ENCODE measurements at places on chromosomes 16 and 17.

DNA sequence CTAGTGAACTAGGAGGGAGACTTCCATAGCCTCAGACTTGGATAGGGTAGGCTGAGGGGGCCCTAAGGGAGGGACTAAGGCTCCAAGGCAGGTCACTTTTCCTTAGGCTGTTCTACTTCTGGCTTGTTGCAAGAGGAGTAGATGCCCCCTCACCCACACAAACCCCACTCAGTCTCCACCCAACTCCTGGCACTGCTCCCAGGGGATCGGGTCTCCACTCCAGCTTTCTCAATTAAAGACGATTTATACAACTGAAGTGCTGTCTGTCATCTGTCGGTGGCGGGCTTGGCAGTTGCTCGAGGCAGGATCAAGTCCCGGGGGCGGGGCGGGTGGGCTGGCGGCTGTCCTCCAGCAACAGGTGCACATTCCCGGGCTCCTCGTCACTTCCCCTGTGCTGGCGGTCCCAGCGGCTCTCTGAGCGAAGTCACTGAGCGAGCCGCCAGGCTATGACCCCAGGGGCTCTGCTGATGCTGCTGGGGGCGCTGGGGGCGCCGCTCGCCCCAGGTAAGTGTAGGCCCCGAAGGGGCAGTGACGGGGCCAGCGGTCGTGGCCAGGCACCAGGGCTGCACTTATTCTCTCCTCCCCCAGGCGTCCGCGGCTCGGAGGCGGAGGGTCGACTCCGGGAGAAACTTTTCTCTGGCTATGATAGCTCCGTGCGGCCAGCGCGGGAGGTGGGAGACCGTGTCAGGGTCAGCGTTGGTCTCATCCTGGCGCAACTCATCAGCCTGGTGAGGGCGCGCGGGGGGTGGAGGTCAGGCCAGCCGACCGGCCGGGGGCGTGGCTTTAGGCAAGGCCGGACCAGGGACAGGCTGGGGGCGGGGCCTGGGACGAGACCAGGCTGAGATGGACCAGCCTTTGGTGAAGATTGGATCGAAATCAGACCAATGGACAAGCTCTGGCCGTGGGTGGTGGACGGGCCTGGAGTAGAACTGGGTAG is at the start of gene CHRNB1:
Gene CHRNB1 (plus strand): TSS at position 380 of the 937 bp plus-strand sequence. CDS start 67 bp downstream, at position 447.
- DNase-seq, result no peak

GRCh38 chr16:65308506-65308905 is 186.6 kb upstream of the CDH11 start:
- DNase-seq, result no peak

GRCh38 chr17:49629447-49629846 is 48.5 kb downstream of the SPOP start:
- no peak for DNase-seq

DNA sequence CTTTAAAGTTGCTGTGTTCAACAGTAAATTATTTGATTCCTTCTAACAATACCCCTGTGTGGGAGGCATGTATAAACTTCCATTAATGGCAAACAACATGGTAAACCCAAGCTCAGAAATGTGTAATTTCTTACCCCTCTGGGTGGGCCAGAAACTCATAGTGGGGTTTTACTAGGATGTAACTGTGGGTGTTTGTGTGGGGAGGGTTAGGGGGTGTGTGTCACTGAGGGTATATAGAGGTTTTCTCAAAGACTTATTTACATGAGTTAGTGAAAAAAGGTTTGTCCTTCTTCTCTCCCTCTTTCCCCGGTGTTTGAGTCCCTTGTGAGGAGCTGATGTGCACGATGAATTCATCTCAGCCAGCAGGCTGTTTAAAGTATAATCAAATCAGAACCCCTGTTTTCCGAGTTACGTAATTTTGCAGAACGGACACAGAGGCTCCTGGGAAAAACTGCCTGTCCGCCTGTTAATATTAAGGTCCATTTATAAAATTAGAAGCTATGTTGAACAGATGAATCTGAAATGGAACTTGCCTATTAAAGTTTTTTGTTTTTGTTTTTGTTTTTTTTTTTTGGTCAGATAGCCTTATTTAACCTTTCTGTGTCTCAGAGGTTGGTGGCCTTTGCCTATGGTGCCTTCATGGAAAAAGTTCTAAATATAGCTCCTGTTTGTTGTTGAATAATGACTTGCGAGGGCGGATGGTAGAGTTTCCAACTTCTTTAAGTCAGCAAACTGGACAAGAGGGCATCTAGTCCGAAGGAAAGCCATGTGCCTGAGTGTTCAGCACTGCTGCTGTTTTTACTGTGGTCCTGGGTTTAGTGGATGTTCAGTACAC is 73.3 kb downstream of the MSI2 start:
- no peak for DNase-seq

DNA sequence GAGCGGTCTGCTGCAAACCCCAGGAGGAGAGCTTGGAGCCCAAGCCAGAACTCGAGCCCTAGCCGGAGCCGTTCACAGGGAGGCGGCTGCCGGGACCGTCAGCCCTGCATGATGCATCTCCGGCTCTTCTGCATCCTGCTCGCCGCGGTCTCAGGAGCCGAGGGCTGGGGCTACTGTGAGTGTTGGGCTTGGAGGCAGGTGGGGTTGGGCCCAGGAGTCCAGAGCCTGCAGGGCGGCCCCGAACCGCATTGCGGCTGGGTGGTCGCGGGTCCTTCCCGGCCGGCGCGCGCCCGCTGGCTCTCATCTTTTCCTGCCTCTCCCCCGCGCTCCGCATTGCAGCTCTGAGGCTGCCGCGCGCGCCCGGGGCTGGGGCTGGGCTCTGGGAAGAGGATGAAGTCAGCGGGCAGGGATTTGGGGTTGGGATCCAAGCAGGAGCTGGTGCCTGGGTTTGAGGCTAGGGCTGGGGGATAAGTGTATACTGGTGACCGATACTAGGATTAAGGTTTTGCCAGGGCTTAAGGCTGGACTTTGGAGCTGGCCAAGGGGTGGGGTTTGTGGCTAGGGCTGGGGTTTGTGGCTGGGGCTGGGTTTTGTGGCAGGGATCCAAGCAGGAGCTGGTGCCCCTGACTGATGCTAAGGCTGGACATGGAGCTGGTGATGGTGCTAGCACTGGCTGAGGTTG is 532 bp downstream of the CNTNAP1 start:
- no peak for DNase-seq

DNA sequence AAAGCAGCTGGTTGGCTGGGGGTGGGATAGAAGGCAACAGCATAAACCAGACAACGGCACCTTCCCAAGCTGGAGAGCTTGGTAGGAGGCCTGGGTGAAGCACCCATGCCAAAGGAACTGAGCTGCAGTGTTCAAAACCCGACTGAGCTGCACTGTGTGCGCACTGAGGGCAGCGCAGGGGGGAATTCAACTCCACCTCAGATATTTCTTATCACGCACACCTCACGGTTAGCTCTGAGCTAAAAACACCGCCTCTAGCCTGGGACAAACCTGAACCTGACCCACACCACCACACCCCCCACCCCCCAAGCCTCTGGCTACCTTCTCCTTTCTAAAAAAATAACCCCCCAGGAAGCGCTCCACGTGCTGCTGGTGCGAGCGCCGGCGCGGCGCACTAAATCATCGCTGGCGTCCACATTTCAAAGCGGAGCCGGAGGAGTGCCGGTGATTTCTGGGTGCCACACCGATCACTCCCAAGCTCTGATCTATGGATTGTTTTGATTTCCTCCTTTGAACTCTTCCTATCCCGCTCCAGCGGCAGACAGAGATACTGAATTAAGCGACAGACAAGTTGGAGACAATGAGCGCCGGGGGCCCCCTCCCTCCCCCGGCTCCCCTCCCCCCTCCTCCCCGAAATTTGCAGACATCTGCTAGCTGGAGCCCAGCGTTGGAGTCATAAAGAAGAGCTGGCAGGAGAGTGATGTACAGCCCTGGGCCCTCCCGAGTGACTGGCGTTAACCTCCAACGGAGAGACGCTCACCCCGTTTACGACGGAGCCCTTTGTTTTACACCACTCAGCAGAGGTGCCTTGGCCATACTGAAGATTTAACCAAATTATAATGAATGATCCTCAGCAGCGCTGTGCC is 85.0 kb downstream of the NOG start:
- DNase-seq, result no peak

DNA sequence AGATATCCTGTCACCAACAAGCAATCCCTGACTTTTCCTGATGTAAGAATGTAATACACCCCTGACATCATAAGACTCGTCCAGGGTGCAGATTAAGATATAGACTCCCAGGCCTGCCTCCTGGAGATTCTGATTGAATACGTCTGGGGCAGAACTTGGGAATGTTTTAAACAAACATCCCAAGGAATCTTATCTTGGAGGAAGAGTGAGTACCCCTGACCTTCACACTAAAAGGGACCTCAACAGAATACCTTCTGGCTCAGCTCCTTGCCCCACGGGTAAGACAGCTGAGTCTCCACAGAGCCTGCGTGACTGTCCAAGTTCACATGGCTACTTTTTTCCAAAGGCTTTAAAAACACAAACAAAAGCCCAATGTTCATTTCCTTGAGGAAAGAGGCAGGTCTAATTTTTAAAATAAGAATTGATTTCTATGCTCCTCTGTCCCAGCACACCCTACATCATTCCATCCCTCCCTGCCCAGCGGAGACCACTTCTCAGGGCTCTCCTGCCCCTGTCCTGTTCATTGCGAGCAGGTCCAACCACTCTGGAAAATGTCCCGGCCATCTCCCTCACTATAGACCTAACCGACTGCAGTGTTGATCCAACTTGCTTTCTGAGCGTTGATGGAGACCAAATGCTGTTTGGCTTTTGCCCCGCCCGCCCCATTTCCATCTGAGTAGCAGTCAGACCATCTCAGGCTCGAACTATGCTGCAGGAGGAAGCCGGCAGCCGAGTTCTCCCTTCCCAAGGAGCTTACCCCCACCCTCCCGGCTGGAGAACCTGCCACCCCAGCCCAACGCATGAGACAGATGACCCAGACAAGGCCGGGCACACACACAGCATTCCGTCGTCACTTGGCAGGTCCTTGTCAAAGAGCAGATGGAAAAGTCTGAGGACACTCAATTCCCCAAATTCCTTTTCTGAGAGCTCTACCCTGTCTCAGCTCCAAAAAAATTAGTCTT is 44.1 kb upstream of the MYH10 start:
- no peak for DNase-seq

DNA sequence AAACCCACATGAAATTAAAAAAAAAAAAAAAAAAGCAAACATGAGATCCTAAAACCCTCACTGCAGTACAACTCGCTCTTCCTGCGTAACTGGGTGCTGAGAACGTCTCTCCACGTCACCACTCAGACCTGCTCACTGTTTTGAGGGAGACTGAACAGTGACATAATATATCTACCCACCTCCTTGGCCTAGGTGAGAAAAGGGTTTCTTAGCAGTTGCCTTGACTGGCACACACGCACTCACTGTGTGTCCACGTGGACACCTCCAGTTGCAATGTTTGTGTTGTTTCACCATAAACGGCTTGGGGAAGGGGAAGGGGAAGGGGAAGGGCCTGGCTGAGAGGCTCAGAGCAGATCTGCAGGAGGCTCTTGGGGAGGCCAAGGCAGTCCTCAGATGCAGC is 32.0 kb downstream of the FANCA start:
- no peak for DNase-seq

GRCh38 chr16:49473773-49474172 is 100.2 kb downstream of the C16orf78 start:
- DNase-seq, result no peak

- DNase-seq, result no peak
These were observed 9.2 kb downstream of the MMP15 start for GRCh38 chr16:58034774-58035173.

- no peak for DNase-seq
These were observed 21.4 kb downstream of the TTLL6 start for GRCh38 chr17:48795444-48796162.

GRCh38 chr17:1989135-1989534 is 36.0 kb downstream of the RTN4RL1 start:
- no peak for DNase-seq

DNA sequence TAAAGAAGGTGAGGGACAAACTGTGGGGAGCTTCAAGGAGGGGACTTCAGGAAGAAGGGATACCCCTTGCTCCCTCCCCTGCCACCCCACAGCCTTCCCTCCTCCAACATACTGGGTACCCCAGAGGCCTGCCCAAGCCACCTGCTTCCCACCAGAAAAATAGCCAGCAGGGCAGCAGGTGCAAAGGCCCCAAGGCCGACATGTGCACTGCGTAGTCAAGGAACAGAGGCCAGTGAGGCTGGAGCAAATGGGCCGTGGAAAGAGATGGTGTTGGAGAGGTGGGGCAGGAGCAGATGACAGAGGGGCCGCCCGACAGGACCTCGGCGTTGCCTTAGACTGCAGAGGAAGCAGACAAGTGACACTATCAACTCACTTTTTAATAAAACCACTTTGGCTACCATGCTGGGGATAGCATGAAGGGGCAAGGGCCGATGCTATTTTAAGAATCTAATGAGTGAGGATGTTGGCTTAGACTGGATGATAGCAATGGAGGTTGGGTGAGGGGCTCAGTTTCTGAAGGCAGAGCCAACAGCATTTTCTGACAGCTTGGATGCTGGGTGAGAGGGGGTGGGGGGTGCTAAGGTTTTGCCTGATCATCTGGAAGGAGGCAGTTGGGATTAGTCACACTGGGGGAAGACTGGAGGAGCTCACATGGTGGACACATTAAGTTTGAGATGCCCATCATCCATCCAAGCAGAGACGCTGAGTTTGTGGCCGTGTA is 72.8 kb upstream of the TOB1 start:
- no peak for DNase-seq

GRCh38 chr16:22813223-22813947 is 577 bp upstream of the HS3ST2 start:
- no peak for DNase-seq

DNA sequence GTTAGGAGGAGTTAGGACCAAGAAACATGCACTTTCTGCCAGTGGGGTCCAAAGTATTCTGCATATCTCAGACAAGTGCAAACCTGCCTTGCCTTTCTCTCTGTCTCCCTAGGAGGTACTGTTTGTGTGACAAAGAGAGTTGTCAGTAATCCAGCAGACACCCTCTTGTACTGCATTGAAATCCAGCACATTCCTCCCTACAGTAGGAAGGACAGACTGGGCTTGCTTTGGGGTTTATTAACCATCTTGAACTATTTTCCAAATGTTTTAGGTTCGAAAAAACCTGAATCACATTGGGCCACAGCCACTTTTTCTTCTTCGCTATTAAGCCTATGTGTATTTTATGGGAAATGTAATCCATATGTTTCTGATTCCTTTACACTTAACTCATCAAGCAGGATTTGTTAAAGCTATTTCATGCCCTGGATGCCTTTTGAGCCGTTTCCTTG is 204.2 kb upstream of the KCNJ16 start:
- no peak for DNase-seq

DNA sequence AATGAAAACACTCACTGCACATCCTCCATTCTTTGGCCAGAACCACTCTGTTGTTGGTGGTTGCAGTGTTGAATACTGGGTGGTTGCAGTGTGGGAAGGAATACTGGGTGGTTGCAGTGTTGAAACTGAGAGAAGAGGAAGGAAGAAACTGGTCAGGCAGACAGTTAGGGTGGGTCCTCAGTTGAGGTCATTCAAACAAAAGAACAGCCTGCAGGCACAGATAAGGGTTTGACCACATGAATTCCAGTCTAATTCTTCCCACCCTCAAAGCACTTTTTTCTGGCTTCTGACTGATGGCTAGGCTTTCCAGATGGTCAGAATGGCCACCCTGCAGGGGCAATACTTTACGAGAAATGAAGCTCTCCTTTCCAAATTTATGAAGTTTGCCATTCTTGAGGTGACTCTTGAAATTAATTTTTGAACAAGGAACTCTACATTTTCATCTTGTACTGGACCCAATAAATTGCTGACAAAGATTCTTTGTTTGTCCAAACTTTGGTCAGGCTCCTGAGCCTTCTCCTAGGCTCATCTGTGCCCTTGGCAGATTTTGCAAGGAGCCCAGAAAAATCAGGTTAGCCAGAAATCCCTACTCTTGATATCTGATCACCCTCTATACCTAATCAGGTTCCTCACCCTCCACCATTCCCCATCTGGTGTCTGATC is 596.6 kb upstream of the CDH5 start:
- no peak for DNase-seq

GRCh38 chr16:69936751-69937211 is 14.4 kb upstream of the CLEC18A start:
- no peak for DNase-seq
